Right lobe of liver (tissue), 6 donors: ENCODE measurements at places on chromosomes 11 and 22. TPM values are rescaled to one million over a fixed set of nuclear protein-coding genes. Genes with fewer than 3 reads are reported as not detected.

AP1B1 gene
- 38.3 TPM for total RNA-seq

DNA sequence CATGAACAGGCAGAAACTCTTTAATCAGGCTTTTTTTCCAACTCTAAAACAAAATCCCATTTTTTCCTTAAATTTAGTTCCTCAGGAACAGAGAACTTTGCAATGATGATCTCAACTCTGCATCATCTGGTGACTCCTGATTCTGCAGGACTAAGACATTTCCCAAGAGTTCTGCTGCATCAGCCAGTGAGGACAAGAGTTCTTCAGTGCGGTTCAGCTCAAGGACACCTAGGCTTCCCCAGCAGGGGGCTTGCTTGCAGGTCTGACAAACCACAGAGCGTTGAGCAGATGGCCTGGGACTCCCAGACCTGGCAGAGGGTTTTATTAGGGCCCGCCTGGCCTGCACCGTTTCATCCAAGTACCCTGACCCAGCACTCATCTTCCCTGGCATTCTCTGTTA, 6.4 kb downstream of the CDCA5 start:
- no peak for DNase-seq

GRCh38 chr22:40050258-40050657, 55.5 kb downstream of the FAM83F start:
- DNase-seq = no peak

GRCh38 chr11:34528072-34528471, 14.5 kb upstream of the ELF5 start:
- DNase-seq = no peak

DNA sequence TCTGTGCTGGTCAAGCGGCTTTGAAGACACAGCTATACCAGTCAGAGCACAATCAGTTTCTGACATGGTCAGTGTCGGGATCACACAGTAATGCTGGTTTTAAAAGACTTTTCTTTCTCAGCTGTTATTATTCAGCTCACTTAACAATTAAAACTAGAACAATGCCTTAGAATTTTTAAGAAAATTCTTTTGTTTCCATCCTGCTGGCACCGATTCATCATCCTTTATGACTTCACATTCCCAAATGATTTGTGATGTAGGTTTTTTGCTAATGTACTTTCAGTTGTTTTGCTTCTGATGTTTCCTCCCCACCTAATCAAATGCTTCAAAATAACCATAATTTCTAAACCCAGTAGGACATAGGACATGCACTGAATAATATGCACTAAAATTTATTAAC, 34.5 kb upstream of the OLFML1 start:
- DNase-seq = no peak

DNA sequence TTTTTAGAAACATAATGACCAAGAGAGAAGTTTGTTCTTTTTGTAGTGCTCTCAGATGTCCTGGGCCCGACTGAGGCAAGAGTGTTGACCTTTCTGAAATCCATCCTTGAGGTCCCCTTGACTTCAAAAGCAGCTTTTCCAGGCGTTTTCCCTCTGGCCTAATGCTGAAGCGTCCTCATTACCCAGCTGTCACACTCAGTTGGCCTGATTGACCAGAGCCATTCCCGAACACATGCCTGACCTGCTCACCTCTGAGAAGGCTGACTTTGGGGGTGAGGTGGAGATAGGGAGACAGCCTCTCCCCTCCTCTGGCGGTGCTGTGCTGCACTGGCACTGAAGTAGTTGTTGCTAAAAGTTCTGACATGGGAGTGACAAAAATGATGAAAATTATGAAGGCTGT, 66.9 kb downstream of the ALX4 start:
- DNase-seq = no peak
